ENCODE measurements at places on chromosomes 7 and 10. TPM values are rescaled to one million over a fixed set of nuclear protein-coding genes. Genes with fewer than 3 reads are reported as not detected.

- H3K36me3 ChIP-seq, result no peaks in the 10 kb centered on the region
- H3K27ac ChIP-seq, result no peak overlapping the region
- H3K4me3 ChIP-seq, result no peak overlapping the region
- H3K27me3 ChIP-seq, result no peaks in the 10 kb centered on the region
- H3K4me1 ChIP-seq, result peaks cover 3% of the 10 kb centered on the region
Measured at GRCh38 chr10:110977662-110978061, 58.3 kb downstream of the SHOC2 start.

DNA sequence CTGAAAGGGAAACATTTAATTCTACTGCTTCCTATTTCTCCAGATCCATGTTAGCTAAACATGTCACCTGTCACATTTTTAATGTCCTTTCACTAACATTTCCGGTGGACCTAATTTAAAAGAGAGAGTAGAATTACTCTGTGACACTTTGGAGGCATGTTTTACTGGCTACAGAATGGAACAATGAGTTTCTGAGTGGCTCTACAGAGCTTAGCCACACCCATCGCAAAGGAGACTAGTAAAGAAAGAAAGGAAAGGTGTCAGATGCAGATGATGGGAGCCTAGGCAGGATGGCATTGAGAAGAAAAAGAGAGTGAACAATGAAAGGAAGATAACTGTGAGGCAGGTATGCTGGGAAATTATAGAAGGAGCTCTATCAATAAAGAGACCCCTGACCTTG is 35.9 kb downstream of the NDUFB2 start:
- H3K27me3 ChIP-seq, result no peaks in the 10 kb centered on the region
- no peak for DNase-seq
- H3K36me3 ChIP-seq, result no peaks in the 10 kb centered on the region
- no peak overlapping the region for H3K4me3 ChIP-seq
- peaks cover 7% of the 10 kb centered on the region for H3K4me1 ChIP-seq
- no peak overlapping the region for H3K27ac ChIP-seq

DNA sequence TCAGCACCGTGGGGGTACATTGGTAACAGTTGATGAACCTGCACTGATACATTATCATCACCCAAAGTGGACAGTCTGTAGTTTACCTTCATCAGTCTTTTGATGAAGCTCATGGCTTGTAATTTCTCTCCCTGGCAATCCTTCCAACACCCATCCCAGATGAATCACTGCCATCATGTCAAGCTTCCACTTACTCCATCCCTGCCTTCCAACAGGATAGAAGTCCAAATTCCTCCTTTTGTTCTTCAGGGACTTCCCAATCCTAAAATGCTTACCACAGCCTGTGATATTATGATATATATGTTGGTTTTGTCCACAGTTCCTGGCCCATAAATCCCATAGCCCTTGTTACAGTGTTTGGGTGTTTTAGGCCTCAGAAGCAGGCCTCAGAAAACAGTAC is 16.1 kb downstream of the SNX10 start:
- no peak overlapping the region for H3K27ac ChIP-seq
- no peaks in the 10 kb centered on the region for H3K4me1 ChIP-seq
- H3K27me3 ChIP-seq, result no peaks in the 10 kb centered on the region
- no peak overlapping the region for H3K4me3 ChIP-seq
- DNase-seq, result no peak

DNA sequence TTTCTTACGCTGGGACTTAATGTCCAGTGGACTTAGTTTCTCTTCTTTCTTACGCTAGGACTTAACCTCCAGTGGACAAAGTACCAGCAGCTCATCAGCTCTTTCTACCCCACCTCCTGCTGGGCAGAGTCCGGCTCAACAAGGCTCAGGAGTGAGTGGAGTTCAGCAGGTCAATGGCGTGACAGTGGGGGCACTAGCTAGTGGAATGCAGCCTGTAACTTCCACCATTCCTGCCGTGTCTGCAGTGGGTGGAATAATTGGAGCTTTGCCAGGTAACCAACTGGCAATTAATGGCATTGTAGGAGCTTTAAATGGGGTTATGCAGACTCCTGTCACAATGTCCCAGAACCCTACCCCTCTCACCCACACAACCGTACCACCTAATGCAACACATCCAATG is 199.7 kb downstream of the MLLT10 start:
- no peaks in the 10 kb centered on the region for H3K27me3 ChIP-seq
- H3K27ac ChIP-seq, result no peak overlapping the region
- H3K4me1 ChIP-seq, result peaks cover 7% of the 10 kb centered on the region
- DNase-seq, result no peak
- H3K4me3 ChIP-seq, result no peak overlapping the region

GRCh38 chr10:88318803-88319202 is 264.3 kb downstream of the RNLS start:
- no peak overlapping the region for H3K27ac ChIP-seq
- no peaks in the 10 kb centered on the region for H3K4me1 ChIP-seq
- no peak overlapping the region for H3K4me3 ChIP-seq
- no peaks in the 10 kb centered on the region for H3K36me3 ChIP-seq
- no peak for DNase-seq
- H3K27me3 ChIP-seq, result peaks cover 3% of the 10 kb centered on the region

DNA sequence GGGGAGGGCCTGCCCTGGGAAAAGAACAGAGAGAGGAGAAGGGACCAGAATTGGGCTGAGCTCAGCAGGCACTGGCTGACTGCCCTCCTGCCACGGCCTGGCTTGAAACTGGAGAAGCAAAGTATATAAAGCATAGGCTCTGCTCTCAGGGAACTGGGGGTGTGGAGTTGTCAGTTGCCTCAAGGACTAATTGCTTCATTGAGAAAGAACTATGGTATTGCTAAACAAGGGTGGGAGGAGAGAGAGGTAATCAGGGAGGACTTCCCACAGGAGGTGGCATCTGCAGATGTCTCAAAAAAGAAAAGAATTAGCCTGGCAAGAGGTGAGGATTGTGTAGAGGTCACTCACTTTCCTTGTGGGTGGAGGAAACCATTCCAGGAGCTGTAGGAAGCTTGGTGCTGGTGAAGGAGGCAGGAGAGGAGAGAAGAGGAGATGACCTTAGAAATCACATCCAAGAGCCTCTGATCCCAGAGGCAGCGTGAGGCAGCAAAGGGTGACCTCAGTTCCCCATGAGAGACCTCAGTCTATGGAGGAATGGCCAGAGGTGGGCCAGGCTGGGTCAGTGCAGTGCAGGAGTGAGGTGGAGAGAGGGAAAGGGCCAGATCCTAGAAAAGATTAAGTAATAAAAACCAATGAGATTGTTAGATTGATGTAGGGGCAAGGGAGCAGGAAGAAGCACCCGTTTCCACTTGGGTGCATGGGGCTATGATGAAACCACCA is 2.4 kb downstream of the PILRB start:
- no peak overlapping the region for H3K4me3 ChIP-seq
- H3K36me3 ChIP-seq, result peaks cover 48% of the 10 kb centered on the region
- no peak for DNase-seq
- H3K4me1 ChIP-seq, result no peaks in the 10 kb centered on the region

- no peaks in the 10 kb centered on the region for H3K4me1 ChIP-seq
- H3K27ac ChIP-seq, result no peak overlapping the region
- DNase-seq, result no peak
- no peaks in the 10 kb centered on the region for H3K27me3 ChIP-seq
Measured at GRCh38 chr7:157228864-157229422, 90.2 kb downstream of the UBE3C start.

- no peaks in the 10 kb centered on the region for H3K27me3 ChIP-seq
- H3K4me3 ChIP-seq, result no peak overlapping the region
- peaks cover 2% of the 10 kb centered on the region for H3K36me3 ChIP-seq
- no peak overlapping the region for H3K27ac ChIP-seq
- peaks cover 31% of the 10 kb centered on the region for H3K4me1 ChIP-seq
- DNase-seq, result no peak
Measured at GRCh38 chr7:16670021-16670420, 24.0 kb downstream of the BZW2 start.

GRCh38 chr7:106182904-106183303 is 70.8 kb upstream of the SYPL1 start:
- no peak overlapping the region for H3K4me3 ChIP-seq
- H3K4me1 ChIP-seq, result no peaks in the 10 kb centered on the region
- H3K27me3 ChIP-seq, result no peaks in the 10 kb centered on the region

GRCh38 chr7:107345898-107346297 is 124.0 kb upstream of the GPR22 start:
- H3K27me3 ChIP-seq, result no peaks in the 10 kb centered on the region
- DNase-seq, result no peak
- H3K4me3 ChIP-seq, result no peak overlapping the region
- no peaks in the 10 kb centered on the region for H3K36me3 ChIP-seq

GRCh38 chr7:6294839-6295238 is 22.4 kb upstream of the CYTH3 start:
- no peak overlapping the region for H3K4me3 ChIP-seq
- no peaks in the 10 kb centered on the region for H3K27me3 ChIP-seq
- no peak overlapping the region for H3K27ac ChIP-seq
- no peaks in the 10 kb centered on the region for H3K36me3 ChIP-seq
- H3K4me1 ChIP-seq, result peaks cover 9% of the 10 kb centered on the region

DNA sequence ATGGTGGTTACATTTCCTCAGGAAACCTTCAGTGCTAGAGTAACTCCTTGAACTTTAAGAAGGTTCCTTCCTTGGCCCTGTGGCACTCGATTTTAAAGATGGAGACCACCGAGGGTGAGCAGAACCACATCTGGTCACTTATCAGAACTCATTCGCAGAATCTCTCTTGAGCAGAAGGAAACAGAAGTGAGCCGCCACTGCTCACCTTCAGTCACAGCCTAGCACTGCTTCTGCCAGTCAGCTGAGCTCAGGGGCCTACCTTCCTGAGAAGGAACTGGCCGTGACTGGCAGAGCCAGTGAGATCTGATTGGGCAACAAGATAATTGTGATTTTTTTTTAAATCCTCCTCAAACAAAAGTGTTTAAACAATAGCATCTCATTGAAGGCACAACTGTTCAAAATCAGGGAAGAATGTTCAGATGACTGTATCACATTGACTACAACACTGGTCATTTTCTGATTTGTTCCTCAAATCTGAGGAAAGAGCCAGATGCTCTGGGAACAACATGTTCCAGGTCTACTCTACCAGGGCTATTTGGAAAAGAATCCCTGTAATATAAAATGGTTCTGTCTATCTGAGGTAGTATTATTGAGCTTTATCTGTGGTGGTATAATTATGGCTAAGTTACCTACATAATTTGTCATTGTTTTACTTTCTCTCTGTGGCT is 2.7 kb upstream of the SYPL1 start:
- H3K27me3 ChIP-seq, result no peaks in the 10 kb centered on the region
- no peak overlapping the region for H3K27ac ChIP-seq
- no peak for DNase-seq
- H3K4me1 ChIP-seq, result peaks cover 6% of the 10 kb centered on the region
- H3K4me3 ChIP-seq, result no peak overlapping the region

DNA sequence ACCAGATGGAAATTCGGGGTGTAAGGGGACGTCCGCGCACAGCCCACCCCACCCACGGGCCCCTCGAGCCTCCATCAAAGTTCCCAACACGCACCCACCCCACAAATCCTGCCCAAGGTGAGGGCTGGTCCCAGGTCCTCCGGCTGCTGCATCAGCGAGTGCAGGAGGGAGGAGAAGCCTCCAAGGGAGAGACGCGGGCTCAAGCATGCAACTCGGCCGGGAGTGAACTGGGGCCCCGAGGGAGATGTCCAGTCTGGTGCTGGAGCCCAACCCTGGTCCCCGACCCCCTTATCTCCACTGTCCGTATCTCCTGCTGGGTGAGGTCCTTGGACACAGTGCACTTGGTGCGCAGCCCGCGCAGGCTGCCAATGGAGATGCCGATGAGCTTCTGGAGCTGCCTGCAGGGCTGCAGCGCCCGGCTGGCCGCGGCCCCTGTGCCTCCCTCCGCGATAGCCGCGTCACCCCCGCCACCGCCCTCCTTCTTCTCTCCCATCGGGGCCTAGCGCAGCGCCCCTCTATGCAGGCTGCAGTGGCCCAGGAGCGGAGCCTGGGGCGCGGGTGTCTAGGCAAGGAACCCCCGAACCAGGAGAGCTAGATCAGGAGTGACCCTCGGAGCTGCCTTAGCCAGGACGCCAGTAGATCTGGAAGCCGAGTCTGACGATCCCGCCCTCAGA is 489.2 kb downstream of the ZNF33B start:
- H3K27ac ChIP-seq, result no peak overlapping the region
- no peaks in the 10 kb centered on the region for H3K36me3 ChIP-seq
- no peak for DNase-seq
- H3K4me1 ChIP-seq, result no peaks in the 10 kb centered on the region
- H3K27me3 ChIP-seq, result no peaks in the 10 kb centered on the region
- no peak overlapping the region for H3K4me3 ChIP-seq

DNA sequence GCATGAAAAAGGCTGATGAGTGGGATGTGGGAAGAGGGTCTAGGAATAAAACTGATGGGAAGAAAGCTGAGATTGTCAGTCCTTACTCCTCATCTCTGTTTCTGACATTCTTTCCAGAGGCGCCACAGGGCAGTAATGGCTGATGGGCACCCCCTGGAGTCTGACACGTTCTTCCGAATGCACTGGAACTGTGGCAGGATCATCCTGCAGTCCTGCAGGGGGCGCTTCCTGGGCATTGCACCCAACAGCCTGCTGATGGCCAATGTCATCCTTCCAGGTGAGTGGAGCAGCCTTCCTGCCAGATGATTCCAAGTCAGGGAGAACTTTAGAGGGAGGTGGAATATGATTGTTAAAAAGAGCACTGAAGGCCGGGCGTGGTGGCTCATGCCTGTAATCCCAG is 4.8 kb downstream of the FSCN3 start:
- DNase-seq, result no peak
- H3K4me1 ChIP-seq, result no peaks in the 10 kb centered on the region
- no peaks in the 10 kb centered on the region for H3K27me3 ChIP-seq
- H3K36me3 ChIP-seq, result no peaks in the 10 kb centered on the region

DNA sequence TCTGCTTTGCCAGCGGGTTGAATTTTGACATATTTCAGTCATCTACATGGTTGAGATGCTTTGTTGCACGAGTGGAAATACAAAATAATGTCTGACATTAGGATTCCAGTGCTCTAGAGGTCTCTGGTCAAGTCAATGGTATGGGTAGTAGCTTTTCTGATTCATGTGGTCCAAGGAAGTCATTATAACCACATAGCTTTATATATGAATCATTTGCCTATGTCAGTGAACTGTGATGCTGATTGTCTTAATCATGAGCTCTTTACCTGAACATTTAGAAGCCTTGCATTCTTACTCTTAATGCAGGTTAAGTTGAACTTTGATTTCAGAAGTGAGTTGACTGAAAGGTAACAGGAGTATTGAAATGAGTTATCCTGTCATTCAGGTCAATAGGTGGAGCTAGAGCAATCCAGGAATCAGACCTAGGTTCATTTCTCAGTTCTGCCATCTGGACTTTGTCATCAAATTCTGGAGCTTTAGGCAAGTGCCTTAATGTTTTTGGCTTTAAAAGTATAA is 3.3 kb downstream of the MAPK8 start:
- peak; percentile 44 for DNase-seq
- H3K4me3 ChIP-seq, result no peak overlapping the region
- H3K27me3 ChIP-seq, result no peaks in the 10 kb centered on the region
- peaks cover 19% of the 10 kb centered on the region for H3K4me1 ChIP-seq
- H3K27ac ChIP-seq, result no peak overlapping the region
- H3K36me3 ChIP-seq, result no peaks in the 10 kb centered on the region

GRCh38 chr10:110661292-110661691 is 17.2 kb downstream of the RBM20 start:
- H3K4me3 ChIP-seq, result no peak overlapping the region
- no peak for DNase-seq
- H3K27ac ChIP-seq, result no peak overlapping the region
- H3K27me3 ChIP-seq, result no peaks in the 10 kb centered on the region
- H3K36me3 ChIP-seq, result no peaks in the 10 kb centered on the region

GRCh38 chr10:26214551-26215395 is 1.8 kb upstream of the GAD2 start:
- H3K27me3 ChIP-seq, result peaks cover 77% of the 10 kb centered on the region
- H3K4me1 ChIP-seq, result no peaks in the 10 kb centered on the region
- H3K4me3 ChIP-seq, result no peak overlapping the region
- no peak for DNase-seq

PDZD7 gene
- 0.54 TPM for polyA plus RNA-seq

FAM25A gene
- 27.6 TPM for polyA plus RNA-seq

SLC18A2 gene
- polyA plus RNA-seq, result not detected

GPRIN2 gene
- polyA plus RNA-seq, result 0.42 TPM

DMTF1 gene
- polyA plus RNA-seq, result 98.4 TPM

NEURL1 gene
- 0.12 TPM for polyA plus RNA-seq

INPP5A gene
- polyA plus RNA-seq, result 11.2 TPM

CROT gene
- 22.3 TPM for polyA plus RNA-seq

Measured in keratinocyte (primary cell).